ENCODE measurements at places on chromosomes 4 and X.

DNA sequence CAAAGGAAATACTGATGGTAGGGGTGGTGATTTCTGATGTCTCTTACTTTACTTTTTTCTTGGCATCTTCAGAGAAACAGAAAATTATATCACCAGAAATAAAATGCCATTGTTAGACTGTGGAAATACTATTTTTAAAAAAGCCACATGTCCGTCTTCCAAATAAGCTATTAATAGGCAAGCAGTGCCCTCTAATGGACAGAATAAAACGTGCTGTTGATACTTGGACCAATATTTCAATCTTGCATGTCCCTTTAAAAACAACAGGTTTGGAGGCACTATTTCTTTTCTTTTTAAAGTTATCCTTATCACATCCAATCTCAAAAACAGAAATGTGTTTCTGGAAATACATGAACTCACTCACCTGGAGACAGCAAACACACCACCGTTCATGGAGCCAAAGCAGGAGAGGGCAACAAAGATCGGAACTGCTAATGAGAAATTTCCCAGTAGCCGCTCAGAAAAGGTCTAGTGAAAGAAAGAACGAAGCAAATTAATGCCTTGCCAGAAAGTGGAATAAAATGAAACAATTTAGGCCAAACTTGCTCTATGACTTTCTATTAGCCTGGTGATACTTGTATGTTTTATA, 59.2 kb downstream of the SLC7A11 start:
- DNase-seq: no peak

- no peak for DNase-seq
These were observed 15.8 kb upstream of the GRIA2 start for GRCh38 chr4:157204634-157205244.

GRCh38 chr4:37993806-37994205, 33.6 kb downstream of the PTTG2 start:
- no peak for DNase-seq

GRCh38 chrX:107396235-107396634, 53.2 kb upstream of the FRMPD3 start:
- DNase-seq: no peak

DNA sequence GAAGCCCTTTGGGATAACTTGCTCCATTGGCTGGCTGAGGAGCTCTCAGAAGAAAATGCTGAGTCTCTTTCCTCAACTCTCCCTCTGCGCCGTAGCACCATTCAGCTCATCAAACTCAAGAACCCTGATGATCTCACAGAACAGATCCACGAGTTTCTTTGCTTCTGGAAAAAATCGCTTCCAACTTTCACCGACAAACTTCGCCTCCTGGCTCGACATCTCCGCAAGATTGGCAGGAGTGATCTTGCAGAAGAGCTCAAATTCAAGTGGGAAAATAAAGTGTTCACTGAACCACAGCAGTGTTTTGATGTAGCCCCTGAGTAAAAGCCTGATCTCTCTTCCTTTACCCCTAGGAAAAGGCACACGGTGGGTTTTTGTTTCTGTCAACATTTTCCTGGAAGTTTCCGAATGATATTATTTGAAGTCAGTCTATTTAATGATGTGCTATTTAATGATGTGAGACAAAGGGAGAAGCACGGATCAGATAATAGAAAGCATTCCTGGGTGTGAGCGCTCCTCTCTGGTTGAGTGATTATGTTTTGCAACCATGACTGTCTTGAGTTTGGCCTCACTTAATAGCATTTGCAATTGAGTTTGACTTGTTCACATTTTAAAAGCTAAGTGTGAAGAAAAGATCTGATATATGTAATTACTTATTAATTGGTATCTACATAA, 62.2 kb downstream of the DTHD1 start:
- no peak for DNase-seq

DNA sequence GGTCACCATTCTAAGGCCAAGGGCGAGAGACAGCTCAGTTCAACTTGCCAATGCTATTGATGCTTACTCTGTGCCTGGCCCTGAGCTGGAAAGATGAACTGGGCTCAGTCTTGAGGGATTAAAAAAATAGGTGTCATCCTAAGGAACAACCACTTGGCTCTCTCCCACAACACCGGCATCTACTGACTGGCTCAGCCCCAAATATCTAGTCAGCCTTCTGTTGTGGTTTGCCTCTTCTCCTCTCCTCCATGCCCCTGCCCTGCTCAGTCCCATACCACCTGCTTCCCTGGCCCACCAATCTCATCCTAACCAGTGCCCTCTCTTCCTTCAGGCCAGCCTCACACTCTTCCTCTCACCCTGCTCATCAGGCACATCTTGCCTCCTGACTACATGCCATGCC, 29.6 kb downstream of the KDM5C start:
- DNase-seq: no peak

- DNase-seq: no peak
These were observed 26.2 kb downstream of the FBXW7 start for GRCh38 chr4:152509595-152510225.

DNA sequence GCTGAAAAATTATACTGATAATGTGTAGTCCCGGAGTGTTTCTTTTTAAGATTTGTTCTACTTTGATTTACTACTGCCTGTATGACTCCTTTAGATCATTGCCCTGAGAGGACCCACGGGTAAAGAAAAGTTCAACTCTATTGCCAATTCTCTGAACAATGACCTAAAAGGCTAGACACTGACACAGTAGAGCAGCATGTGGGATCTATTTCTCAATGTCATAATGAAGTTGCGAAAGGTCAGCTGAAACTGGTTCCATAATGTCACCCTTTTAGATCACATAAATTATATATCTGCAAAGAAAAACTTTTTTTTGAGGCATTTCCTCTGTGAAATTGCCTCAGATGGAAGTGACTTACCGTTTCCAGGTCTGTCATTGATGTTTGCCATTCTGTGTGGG, 67.4 kb downstream of the GLRB start:
- DNase-seq: no peak

- no peak for DNase-seq
These were observed 3.4 kb downstream of the NDP start for GRCh38 chrX:43969504-43970501.

GRCh38 chr4:19224820-19225219, 1026.9 kb upstream of the SLIT2 start:
- DNase-seq: no peak

DNA sequence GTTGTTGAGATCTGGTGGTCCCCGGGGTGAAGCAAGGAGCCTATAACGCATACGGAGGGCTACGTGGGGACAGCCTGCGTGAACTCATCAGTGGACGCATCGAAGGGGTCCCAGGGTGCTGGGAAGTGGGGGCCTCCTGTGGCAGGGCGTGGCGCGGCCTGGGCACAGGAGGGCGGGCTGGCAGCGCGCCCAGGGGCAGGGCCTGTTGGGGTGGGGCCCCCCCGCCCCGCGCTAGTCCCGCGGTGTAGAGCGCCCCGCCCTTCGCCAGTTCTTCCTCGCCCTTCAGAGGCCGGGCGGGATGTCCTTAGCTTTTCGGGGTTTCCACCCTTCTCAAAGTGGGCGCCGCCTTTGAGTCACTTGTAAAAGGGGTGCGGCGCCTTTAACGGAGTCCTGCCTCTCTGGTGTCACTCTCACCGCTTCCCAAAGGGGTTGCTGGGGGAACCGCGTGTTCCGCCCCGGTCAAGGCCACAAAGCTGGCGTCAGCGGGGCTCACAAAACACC, 632 bp downstream of the PLP2 start:
- peak; percentile 46 for DNase-seq

- DNase-seq: no peak
These were observed 102.4 kb downstream of the CAMK2D start for GRCh38 chr4:113659127-113659526.

DNA sequence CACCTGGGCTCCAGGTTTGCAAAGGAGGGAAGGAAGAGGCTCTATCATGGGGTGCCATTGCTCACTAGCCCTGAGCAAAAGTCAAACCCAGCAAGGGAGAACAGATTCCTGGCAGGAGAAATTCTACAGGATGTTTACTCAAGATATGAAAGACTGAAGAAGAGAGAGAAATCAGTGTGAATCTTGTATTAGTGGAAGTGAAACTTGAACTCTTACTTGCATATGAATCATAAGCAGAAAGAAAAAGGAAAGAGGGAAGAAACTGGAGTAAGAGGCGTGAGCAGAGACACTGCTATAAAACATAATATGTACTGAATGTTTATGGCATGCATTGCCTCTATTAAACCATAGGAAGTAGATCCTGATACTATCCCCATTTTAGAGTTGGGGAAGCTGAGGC, 60.9 kb downstream of the C4orf46 start:
- no peak for DNase-seq

- DNase-seq: no peak
These were observed 49.8 kb downstream of the TBCK start for GRCh38 chr4:106266201-106266600.

DNA sequence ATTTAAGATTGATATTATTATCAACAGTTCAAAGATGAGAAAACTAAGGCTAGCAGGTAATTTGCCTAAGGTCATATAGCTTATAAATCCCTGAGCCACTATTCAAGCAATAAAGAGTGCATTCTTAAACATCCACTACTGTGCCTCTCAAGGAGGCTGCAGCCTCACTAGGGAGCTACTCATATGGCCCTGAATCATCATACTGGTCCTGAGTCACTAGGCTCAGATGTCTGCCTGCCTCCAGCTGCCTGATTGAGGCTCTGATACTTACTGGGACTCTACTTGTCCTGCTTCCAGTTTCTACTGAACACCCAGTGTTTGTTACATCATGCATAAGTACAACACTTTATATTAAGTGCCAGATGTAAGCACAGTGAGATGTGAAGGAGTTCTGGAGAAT, 110.7 kb downstream of the AASDH start:
- DNase-seq: no peak

DNA sequence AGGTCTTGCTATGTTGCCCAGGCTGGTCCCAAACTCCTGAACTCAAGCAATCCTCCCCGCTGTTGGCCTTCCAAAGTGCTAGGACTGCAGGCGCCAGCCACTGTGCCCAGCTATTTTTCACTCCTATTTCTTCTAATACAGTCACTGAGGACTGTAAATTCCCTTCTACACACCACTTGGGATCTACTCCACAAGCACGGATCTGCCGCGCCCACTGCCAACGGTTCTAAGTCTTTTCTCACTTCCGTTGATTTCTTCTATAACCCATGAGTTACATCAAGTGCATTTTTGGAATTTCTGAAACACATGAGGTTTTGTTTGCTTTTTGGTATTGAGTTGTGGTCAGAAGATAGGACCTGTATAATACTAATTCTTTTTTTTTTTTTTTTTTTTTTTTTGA, 48.6 kb downstream of the FAM53A start:
- no peak for DNase-seq

DNA sequence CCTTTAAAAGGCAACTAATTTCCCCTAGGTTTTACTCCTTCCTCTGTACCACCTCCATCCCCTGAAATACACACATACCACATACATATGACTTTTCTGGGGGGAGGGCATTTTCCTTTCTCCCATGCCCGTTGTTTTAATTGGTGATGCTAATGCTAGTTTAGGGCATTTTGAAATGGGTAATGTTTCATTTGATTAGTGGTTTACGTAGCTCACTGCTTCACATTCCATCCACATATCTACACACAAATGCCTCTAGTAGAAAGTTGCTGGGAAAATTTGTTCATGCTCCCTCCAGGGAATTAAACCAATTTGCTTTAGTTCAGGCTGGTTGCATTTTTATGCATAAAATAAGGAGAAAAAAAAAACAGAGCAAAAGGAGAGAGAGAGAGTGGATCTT, 231.2 kb downstream of the FRAS1 start:
- DNase-seq: no peak

- DNase-seq: no peak
These were observed 86.2 kb upstream of the TSPAN5 start for GRCh38 chr4:98744372-98745150.
